ENCODE measurements at places on chromosomes 7 and 10. TPM values are rescaled to one million over a fixed set of nuclear protein-coding genes. Genes with fewer than 3 reads are reported as not detected.

DNA sequence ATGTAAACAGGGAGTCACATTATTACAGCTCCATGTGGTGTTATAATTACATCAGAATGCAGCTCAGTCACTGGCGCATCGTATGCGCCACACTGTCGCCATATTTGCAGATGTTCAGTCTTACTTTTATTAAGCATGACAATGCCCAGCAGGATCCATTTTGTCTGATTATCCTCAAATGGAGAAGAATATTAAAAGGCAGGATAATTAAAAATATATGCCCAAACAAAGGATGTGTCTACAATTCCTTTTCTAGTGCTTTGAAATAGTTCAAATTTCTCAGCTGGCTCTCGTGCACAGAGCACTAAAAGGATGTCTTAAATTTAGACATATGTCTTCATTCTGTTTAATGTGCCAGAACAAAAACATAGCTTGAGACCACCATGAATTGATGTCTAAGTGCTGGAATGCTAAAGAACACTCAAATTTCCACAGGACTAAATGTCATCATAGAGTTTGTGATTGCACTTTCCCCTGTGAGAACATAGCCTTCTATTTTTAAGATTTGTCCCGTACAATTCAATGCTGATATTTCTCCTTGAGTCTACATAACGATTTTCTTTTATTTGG is 168.0 kb downstream of the DKK1 start:
- H3K4me1 ChIP-seq = no peaks in the 10 kb centered on the region
- no peaks in the 10 kb centered on the region for H3K36me3 ChIP-seq
- no peak for DNase-seq
- H3K27ac ChIP-seq = no peak overlapping the region
- H3K4me3 ChIP-seq = no peak overlapping the region

GRCh38 chr10:124084708-124085107 is 8.7 kb downstream of the CHST15 start:
- no peak overlapping the region for H3K4me3 ChIP-seq
- no peak overlapping the region for H3K27ac ChIP-seq
- no peaks in the 10 kb centered on the region for H3K27me3 ChIP-seq
- DNase-seq = no peak
- H3K4me1 ChIP-seq = peaks cover 17% of the 10 kb centered on the region

DNA sequence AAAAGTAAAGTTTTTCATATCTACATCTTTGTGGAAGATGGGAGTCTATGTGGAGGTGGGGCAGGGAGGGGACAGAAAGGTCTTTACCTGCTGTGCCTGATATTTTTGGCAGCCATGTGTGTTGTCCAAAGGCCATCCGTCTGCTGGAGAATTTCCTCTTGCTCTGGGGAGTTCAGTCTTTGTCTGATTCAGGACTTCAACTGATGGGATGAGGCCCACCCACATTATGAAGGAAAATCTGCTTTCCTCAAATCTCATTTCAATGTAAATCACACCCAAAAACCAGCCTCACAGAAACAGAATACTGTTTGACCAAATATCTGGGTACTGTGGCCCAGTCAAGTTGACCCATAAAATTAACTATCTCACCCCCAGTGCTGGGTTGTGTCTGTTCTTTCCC is 12.5 kb upstream of the ITIH5 start:
- H3K4me1 ChIP-seq = no peaks in the 10 kb centered on the region
- no peak overlapping the region for H3K4me3 ChIP-seq
- peaks cover 3% of the 10 kb centered on the region for H3K27me3 ChIP-seq
- H3K36me3 ChIP-seq = no peaks in the 10 kb centered on the region
- no peak for DNase-seq
- no peak overlapping the region for H3K27ac ChIP-seq

GRCh38 chr7:26449175-26450165 is 157.8 kb downstream of the SNX10 start:
- H3K36me3 ChIP-seq = no peaks in the 10 kb centered on the region
- no peak overlapping the region for H3K27ac ChIP-seq
- DNase-seq = no peak
- H3K4me1 ChIP-seq = no peaks in the 10 kb centered on the region
- H3K27me3 ChIP-seq = no peaks in the 10 kb centered on the region

GRCh38 chr10:129727071-129727470 is 237.0 kb downstream of the EBF3 start:
- H3K27me3 ChIP-seq = no peaks in the 10 kb centered on the region
- DNase-seq = no peak
- no peaks in the 10 kb centered on the region for H3K36me3 ChIP-seq
- H3K27ac ChIP-seq = no peak overlapping the region
- no peaks in the 10 kb centered on the region for H3K4me1 ChIP-seq

DNA sequence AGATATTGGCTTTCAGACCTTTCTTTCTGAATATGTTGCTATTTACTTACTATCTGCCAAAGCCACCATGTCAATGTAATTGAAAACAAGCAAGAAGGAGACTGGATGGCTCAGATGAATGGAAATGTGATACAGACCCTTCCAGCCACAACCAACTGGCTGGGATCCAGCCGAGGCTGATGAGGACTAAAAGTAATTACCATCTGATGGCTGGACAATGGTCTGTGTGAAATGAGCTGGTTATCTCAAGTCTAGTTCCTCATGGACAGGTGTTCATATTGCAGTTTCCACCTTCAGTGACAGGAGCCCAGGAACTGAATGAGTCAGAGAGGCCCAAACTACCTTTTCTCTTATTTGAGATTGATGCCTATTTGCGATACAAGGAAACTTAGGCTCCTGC is 267.5 kb downstream of the GATA3 start:
- no peak overlapping the region for H3K4me3 ChIP-seq
- no peak for DNase-seq
- no peak overlapping the region for H3K27ac ChIP-seq
- H3K4me1 ChIP-seq = no peaks in the 10 kb centered on the region
- H3K36me3 ChIP-seq = no peaks in the 10 kb centered on the region
- H3K27me3 ChIP-seq = no peaks in the 10 kb centered on the region

DNA sequence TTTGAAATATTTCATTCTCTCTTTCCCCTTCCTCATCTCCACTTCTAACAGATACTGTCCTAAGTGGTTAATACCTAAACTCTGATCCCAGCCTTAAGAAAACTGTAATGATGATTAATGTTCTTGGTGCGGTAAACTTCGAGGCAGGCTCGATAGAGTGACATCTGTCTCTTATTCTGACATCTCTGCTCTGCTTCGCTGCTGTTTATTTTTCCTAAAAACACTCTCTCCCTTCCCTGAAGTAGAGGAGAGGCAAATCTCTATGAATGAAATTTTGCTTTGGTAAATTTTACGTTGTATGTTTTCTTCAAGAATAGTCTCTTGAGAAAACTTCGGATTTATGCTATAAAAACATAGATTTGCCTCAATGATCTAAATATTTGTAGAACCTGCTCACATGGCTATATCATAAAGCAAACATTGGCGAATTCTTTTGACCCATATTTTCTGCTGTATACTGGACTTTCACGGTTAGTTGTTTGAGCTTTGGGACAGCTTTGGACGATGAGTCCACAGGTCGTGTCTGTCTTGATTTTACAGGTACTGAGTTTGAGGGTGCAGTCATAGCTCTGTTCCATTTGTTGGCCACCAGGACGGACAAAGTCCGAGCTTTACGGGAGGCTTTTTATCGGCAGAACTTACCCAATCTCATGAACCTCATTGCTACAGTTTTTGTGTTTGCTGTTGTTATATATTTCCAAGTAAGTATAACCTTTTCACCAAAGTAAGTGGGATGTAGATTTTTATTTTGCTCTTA is 27.1 kb downstream of the SEC61A2 start:
- no peak overlapping the region for H3K4me3 ChIP-seq
- H3K27me3 ChIP-seq = no peaks in the 10 kb centered on the region
- no peaks in the 10 kb centered on the region for H3K4me1 ChIP-seq
- H3K36me3 ChIP-seq = peaks cover 18% of the 10 kb centered on the region

DNA sequence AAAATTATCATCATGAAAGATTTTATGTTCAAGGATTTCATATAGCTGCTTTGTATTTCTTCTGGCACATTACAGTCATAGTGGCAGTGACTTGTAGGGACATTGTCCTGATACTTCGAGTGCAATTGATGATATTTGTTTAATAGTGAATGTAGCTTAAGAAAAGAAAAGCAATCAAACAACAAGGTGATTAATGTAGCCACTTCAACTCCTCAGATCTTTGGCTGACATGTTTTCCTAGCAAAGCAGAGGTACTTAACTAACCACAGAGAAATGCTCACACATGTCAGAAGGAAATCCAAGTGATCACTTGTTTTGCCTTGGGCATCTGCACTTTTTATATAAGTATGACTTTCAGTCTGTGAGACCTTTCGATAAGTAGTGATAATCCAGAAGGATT is 470.3 kb downstream of the AUTS2 start:
- no peak overlapping the region for H3K4me3 ChIP-seq
- H3K27ac ChIP-seq = no peak overlapping the region
- DNase-seq = no peak
- H3K4me1 ChIP-seq = peaks cover 7% of the 10 kb centered on the region
- no peaks in the 10 kb centered on the region for H3K27me3 ChIP-seq
- no peaks in the 10 kb centered on the region for H3K36me3 ChIP-seq

GRCh38 chr7:93062599-93062998 is 55.2 kb downstream of the SAMD9 start:
- no peaks in the 10 kb centered on the region for H3K4me1 ChIP-seq
- no peak overlapping the region for H3K4me3 ChIP-seq
- no peak for DNase-seq
- H3K27me3 ChIP-seq = no peaks in the 10 kb centered on the region

DNA sequence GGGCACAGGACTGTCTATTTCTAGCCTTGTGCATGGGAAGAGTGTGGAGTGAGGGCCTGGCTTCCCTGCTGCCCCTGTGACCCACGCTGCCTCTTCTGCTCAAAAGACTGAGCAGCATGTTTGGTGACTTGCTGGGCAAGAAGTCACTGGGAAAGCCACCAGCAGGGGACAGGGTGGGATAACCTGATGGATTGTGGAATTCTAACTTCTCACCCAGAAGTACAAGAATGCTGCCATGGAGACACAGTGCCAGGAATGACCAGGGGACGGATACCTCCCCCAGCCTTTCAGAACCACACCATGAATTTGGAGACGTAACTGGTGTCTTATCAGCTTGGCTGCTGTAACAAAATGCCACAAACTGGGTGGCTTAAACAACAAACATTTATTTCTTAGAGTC is 28.4 kb downstream of the GALNTL5 start:
- no peaks in the 10 kb centered on the region for H3K36me3 ChIP-seq
- H3K27me3 ChIP-seq = no peaks in the 10 kb centered on the region
- DNase-seq = no peak

DNA sequence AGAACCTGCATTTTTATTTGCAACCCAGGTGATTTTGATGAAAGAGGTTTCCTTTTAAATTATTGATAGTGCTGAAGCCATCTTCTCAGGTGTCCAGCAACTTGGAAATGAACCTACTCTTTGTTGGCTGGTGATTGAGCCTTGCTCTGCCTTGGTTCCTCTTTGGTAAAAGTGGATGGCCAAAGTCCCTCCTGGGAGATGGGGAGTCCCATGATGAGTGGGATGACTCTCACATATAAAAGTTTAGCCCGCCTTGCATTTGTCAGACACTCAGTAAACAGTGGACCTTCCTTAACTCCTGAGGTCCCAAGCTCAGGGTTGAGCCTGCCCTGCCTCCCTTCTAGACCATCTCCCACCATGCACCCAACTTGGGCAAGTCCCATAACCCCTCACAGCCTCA is 28.9 kb upstream of the KAT6B start:
- no peaks in the 10 kb centered on the region for H3K36me3 ChIP-seq
- H3K27ac ChIP-seq = no peak overlapping the region
- no peak overlapping the region for H3K4me3 ChIP-seq
- no peaks in the 10 kb centered on the region for H3K27me3 ChIP-seq
- H3K4me1 ChIP-seq = peaks cover 6% of the 10 kb centered on the region

DNA sequence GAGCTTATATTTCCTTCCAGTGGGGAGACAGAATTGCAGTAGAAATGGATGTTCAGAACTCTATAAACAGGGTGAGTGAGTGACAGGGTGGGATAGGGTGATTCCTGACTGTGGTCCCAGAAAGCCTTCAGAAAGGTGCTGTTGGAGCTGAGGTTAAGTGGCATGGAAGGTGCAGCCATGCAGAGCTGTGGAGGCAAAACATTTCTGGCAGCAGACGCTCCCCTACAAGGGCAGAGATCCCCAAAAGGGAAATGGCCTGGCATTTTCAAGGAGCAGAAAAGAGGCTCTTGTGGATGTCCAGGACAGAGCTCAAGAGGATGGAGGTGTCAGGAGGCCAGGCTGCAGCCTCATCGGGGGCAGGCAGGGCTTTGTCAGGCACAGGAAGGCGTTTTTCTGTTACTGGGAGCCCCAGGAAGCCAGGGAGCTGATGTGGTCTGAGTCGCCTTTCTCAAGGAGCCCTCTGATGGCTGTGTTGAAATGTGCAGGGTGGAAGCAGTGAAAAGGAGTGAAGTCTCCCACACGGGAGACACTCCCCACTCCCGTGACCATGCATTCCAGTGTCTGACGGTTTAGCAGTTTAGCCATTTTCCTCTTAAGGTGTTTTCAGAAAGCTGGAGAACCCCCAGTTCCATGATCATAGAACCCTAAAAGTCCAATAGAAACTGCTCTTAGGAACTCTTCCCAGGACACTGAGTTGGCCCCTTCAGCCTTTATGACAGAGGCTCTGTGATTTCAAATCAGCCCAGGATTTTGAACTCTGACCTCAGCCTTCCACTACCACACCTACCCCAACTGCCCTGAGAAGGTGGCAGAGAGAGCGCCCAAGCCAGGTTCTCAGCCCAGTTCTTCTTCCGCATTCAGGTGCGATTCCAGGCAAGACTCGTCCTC is 96.2 kb downstream of the C10orf105 start:
- no peak overlapping the region for H3K27ac ChIP-seq
- no peaks in the 10 kb centered on the region for H3K36me3 ChIP-seq
- no peak for DNase-seq
- H3K4me3 ChIP-seq = no peak overlapping the region
- H3K4me1 ChIP-seq = no peaks in the 10 kb centered on the region
- H3K27me3 ChIP-seq = no peaks in the 10 kb centered on the region

DNA sequence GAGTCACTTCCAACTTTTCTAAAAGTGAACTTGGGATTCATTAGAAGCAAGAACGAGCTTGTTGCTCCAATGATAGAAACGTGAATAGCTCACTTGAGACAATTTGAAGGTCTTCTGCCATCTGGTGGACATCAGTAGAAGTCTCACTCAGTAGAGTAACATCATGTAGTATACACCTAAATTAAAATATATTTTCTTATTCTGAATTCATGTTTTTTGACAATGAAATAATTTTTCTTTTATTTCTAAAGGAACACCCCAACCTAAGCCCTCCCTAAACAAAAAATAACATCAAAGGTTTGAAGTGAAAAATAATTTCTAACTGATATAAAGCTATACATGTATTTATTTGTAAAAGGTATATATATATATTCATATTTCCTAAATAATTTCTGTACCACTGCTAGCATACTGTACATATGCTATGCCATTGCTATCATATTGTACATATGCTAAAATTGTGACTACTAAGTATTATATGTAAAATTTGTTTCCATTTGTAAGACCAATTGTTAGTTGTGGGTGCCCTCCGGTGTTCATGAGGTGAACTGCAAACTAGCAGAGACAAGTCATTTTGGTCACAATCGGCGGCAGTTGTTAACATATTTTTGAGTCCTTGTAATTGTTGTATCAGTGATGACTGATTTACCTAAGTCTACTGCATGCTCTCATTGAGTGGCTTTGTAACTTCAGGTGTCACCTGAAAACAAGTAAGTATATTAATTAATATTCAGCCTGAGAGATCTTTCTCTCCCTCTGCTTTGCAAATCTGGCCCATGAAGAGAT is 121.9 kb downstream of the PTPRZ1 start:
- no peak overlapping the region for H3K27ac ChIP-seq
- H3K36me3 ChIP-seq = no peaks in the 10 kb centered on the region
- H3K27me3 ChIP-seq = no peaks in the 10 kb centered on the region

GRCh38 chr7:155256761-155257481 is 40.8 kb upstream of the INSIG1 start:
- no peak overlapping the region for H3K27ac ChIP-seq
- no peaks in the 10 kb centered on the region for H3K27me3 ChIP-seq
- no peaks in the 10 kb centered on the region for H3K4me1 ChIP-seq
- no peak overlapping the region for H3K4me3 ChIP-seq

Gene MUC3A
- not detected for total RNA-seq

Gene ITPRID1
- not detected for total RNA-seq

Gene ASZ1
- total RNA-seq = not detected

Gene CUBN
- total RNA-seq = 5.6 TPM

Gene RBP3
- total RNA-seq = not detected

Gene NEURL1
- 1.5 TPM for total RNA-seq
